ENCODE measurements at places on chromosomes 12 and 14.

DNA sequence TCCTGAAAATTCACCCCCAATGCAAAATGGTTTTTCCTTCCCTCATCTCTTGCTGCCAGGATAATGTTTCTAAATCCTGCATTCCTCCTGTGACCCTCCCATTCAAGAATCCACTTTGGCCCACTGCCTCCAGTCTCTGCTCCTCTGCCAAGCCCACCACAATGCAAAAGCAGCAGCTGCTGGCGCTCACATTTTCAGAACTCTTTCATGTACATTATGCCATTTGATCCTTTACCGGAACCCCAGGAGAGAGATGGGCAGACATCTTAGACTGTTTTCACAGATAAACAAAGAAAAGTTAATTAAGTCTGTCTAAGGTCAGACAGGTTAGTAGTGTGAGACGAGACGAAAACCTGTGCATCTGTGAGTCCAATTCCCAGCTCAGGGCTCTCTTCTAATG, 12.9 kb downstream of the LRIG3 start:
- DNase-seq: no peak

- no peak for DNase-seq
Observed at GRCh38 chr12:16110596-16110995, 166.9 kb downstream of the SLC15A5 start.

- DNase-seq: no peak
Observed at GRCh38 chr14:97432586-97432985, 635.4 kb downstream of the VRK1 start.

DNA sequence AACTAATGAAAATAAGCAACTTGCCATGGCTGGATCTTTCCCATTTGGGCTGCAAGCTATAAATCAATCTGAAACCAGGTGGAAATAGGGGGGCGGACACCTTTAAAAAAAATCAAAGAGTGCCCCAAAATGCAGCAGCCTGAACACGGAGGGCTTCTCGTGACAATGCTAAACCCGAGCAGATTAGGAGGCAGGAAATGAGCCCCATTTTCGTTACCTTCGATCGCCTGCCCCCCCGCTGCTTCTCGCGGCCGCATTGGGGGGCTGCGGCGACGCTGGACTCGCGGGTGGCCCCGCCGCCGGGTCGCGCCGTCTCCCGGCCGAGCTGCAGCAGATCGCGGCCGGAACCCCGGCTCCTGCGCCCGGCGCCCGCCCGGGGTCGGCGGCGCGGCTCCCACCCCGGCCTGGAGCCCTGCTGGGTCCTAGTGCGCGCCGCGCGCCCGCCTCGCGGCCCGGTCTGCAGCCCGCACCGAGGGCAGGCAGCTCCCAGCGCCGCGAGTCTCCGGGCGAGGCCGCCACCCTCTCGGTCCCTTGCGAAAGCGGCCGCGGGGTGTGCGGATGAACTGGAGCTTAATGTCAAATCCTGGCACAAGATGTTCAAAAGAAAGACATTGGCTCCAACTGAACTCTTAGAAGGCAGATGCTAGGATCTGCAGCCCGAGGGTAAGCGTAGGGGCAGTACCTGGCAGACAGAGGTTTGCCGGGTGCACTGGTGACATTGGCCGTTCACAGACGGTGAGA, 201.9 kb upstream of the FOXN3 start:
- peak; percentile 63 for DNase-seq

DNA sequence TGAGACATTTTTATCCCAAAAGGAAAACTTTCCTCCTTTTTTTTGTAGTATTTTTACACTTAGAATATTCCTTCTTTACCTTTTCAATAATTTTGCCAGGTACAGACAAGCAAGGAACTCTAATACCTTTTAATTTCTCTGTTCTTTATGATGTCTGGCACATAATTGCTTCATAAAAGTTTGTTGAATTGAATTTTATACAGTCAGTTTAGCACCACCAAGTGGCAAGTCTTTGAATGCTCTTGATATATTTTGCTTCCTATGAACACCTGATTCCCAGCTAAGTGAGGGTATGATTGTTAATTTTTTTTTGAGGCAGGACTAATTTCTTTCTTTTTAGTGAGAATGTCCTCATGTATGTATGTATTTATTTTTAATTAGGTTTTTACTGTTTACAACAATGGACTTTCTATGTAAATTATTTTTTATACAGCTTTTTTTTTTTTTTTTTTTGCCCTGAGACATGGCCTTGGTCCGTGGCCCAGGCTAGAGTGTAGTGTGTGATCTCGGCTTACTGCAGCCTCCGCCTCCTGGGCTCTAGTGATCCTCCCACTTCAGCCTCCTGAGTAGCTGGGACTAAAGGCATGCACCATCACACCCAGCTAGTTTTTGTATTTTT, 6.9 kb downstream of the TBC1D15 start:
- no peak for DNase-seq

DNA sequence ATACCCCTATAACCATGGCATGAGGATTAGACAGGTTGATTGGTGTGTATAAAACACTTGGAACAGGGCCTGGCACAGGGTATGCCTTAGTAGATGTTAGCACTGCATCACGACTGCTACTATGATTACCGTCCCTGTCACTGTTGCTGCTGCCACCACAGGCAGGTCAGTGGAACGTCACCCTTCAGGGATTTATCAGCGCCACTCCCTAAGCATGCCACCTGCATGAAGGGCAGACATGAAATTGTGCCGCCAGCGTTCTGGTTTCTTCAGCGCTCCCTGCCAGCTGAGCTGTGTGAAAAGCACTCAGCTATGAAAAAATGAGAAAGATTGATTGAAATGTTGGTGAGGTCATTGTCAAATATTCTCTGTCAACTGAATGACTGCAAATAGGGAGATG, 477.0 kb downstream of the DPF3 start:
- DNase-seq: no peak

GRCh38 chr14:92259613-92260357, 63.2 kb upstream of the SLC24A4 start:
- no peak for DNase-seq

- no peak for DNase-seq
Observed at GRCh38 chr12:5718680-5719079, 226.4 kb downstream of the ANO2 start.

- DNase-seq: no peak
Observed at GRCh38 chr12:106445959-106446358, 88.4 kb downstream of the POLR3B start.

DNA sequence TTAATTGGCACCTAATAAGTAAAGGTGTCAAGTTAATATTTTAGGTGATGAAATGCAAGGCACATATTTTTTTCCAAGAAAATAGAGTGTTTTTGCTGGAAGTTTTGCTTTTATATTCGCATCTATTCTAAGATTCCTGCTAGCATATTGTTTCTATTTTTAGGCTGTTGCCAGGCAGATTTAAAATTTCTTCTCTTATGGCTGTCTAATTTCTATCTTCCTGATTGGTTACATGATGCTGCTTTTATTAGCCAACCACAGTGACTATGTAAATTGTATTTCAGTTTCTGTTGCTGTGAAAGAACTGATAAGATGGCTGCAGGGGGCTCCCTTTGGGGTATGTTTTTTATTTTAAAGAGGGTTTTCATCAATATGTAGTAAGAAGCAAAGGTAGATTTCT, 42.7 kb downstream of the ATF7IP start:
- DNase-seq: no peak

DNA sequence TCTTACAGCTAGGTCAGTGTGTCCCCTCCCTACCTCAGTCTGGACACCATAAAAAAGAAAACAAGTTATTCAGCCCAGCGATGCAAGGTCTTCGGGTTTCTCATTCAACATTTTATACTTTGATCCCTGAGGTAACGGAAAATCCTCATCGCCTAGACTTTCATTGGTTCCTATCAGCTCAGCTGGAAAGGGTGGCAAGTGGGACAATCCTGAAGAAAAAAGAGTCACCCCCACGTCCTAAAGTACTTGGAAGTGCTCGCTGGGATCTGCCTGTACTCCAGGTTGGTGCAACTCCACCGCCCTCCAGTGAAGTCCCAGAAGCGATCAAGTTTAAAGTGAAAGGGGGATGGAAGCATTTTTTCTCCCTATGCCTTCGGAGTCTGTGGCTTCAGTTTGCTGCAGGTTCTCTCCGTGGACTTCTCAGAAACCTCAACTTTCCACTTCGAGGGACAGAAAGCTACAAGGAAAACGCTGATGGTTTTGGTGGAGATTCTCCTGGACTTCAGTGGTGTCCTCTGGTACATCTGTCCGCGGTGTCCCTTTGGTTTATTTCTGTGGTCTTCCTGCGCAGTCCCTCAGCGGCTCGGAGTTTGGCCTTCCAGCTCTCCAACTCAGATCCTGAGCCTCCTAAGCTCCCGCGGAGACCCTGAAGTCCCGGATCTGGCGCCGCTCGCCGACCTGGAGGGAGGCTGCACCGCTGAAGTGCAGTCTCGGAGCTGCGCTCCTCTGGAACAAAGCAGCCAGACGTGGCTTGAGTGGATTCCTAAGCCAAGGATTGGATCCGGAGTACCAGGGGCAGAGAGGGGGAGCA, 1.8 kb upstream of the LRFN5 start:
- peak; percentile 2 for DNase-seq

- DNase-seq: no peak
Observed at GRCh38 chr14:31529053-31529452, 32.2 kb upstream of the NUBPL start.

DNA sequence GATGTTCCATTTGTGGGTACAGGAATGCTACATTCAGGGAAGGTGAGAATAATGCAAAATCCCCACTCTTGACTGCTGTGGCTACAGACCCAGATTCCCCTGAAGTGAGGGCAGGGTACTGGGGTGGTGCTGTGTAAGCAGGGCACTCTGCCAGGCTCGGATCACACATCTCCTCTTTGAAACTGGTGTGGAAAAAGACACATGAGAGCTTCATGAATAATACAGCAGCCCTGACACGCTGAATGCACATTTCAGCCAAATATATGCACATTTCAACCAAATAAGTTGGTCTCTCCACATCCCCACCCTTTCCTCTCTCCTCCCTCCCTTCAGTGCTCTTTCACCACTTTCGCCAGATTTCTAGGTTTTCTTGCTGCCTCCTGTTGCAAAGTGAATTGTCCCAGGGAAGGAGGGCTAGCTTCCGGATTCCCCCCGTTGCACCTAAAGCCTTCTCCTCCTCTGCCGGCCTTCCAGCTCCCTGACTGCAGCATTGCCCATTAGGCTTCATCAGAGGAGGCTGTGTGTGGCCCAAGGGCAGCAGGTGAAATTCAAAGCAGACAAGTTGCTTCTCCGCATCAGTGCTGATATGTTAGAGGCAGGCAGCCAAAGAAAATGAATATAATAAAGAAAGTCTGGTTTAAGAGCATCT, 118.2 kb upstream of the TMCC3 start:
- DNase-seq: no peak

DNA sequence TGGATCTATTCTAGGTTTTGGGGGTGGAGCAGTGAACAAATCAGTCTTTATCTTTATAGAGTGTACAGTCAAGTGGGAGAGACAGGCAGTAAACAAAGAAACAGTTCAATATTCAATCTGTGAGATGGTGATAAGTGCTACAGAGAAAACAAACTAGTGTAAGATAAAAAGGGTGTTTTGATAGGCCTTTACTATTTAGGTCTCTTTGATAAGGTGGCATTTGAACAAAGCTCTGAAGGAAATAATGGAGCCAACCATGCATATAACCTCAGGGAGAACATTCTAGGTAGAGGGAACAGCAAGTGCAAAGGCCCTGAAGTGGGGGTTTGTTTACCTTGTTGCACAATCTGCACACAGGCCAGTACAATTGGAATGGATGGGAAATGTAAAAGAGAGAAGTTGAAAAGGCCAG, 47.3 kb downstream of the PTPN11 start:
- DNase-seq: no peak

GRCh38 chr14:76373456-76373855, 2.5 kb upstream of the ESRRB start:
- DNase-seq: no peak

DNA sequence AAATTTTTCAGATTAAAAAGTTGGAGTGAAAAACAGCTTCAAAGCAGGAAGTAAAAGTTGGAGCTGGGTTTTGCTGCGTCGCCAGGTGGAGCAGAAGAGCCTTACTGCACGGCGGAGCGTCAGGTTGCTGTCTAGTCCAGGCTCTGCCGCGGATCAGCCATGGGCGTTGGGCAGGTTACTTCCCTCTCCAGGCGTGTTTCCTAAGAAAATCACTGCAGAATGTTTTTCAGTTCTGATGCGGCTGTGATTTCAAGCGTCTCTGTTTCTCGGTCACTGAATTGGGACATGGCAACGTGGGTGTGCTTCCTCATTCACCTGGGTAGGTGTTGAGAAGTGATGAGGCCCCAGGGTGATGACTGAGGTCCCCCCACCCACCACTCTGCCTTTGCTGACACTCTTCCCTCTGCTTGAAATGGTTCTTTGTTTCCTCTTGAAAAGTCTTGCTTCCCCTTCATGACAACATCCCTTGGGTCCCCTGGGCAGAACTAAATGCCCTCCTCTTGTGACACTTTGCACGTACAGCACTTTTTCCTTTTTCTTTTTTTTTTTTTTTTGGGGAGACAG, 7.6 kb downstream of the EVL start:
- peak; percentile 71 for DNase-seq

- no peak for DNase-seq
Observed at GRCh38 chr12:104669089-104669721, 212.5 kb downstream of the CHST11 start.

DNA sequence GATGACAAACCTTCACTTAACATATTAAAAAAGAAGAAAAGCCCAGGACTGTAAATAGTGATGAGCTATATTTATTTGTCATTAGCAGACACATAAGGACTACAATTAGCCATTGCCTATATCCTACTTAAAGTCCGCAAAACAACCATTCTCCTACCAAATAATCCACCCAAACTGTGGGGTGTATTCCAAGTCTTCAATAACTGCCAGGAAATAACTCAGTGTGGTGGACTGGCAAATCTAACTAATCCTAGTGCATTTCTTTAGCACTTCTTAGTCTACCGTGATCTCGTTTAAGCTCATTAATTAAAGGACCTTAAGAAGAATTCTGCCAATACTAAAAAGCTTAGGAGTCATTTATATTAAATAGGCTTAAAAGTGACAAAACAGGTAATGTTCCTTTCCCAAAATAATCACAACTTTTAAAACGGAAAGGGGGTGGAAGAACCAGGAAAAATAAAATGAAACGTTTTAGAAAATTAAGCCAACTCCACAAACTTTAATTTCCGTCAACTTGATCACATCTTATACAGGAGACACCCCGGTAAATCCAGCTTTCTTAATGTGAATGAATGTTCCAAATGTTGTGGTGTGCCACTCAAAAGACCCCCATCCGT, 1.8 kb downstream of the NOVA1 start:
- DNase-seq: no peak
